ENCODE measurements at places on chromosomes 1 and 21.

DNA sequence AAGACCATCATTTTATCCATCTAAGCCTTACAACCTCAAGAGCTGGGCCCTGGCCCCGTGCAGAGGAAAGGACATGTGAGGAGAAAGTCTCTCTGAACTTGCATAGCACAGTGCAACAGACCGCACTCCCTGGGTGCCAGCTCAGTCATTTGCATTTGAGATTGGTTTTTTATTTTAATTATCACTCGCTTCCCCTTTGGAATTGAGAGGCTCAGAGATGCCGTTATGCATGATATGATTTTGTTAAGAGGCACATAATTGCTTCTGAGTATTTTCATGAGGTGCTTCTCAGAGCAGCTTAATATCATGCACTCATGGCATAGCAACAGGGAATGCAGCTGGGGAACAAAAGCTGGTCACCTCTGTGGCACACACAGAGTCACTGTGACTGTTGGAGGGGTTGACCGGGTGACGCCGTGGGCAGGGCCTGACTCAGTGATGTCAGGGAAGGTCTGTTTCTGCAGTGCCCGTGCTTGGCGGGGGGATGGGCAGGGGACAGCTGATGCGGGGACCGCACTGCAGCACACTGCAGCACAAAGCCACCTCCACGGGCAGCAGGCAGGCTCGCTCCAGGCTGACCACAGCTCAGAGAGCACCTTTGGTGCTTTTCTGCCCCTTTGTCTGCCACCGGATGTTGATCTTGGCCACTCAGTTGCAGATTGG is 43.2 kb upstream of the VAMP3 start:
- DNase-seq = no peak

- no peak for DNase-seq
Observed at GRCh38 chr1:161921990-161922389, 101.7 kb downstream of the OLFML2B start.

DNA sequence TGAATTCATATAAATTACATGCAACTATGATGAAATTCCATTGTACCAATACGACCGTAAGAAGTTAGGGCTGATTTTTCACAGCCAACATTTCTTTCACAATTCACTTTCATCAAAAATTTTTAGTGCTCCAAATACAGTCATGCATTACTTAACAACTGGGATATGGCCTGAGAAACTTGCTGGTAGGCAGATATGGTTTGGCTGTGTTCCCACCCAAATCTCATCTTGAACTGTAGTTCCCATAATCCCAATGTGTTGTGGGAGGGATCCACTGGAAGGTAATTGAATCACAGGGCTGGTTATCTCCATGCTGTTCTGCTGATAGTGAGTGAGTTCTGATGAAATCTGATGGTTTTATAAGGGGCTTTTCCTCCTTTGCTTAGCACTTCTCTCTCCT is 244.4 kb downstream of the AKT3 start:
- DNase-seq = no peak

GRCh38 chr1:77010937-77011336 is 143.7 kb downstream of the ST6GALNAC5 start:
- DNase-seq = no peak

- DNase-seq = no peak
Observed at GRCh38 chr1:200183637-200184036, 156.1 kb downstream of the NR5A2 start.

GRCh38 chr21:34570313-34570712 is 44.6 kb downstream of the RCAN1 start:
- DNase-seq = no peak

DNA sequence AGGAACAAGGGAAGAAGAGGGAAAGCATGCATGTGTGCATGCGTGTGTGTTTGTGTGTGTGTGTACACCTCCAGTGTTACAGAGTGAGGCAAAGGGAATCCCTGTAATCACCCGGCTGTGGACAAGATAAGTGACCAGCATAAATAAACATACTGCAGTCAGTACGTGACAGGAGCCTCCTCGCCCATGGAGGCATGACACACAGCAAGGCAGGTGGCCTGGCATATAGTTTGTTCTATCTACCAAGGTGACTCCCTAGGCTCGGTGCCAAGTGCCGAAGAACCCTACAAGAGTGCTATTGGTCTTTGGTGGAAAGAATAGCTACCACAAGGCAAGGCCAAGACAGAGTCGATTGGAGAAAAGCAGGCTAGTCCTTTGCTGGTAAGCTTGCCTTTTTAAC is 31.7 kb upstream of the HEATR1 start:
- DNase-seq = no peak
